ENCODE measurements at places on chromosomes 3 and 15. TPM values are rescaled to one million over a fixed set of nuclear protein-coding genes. Genes with fewer than 3 reads are reported as not detected.

CPNE9 gene
- polyA plus RNA-seq, result not detected

- no peak for DNase-seq
Observed at GRCh38 chr3:159187232-159187631, 385.4 kb downstream of the MFSD1 start.

GRCh38 chr3:11703146-11703545 is 59.4 kb upstream of the VGLL4 start:
- no peak for DNase-seq

DNA sequence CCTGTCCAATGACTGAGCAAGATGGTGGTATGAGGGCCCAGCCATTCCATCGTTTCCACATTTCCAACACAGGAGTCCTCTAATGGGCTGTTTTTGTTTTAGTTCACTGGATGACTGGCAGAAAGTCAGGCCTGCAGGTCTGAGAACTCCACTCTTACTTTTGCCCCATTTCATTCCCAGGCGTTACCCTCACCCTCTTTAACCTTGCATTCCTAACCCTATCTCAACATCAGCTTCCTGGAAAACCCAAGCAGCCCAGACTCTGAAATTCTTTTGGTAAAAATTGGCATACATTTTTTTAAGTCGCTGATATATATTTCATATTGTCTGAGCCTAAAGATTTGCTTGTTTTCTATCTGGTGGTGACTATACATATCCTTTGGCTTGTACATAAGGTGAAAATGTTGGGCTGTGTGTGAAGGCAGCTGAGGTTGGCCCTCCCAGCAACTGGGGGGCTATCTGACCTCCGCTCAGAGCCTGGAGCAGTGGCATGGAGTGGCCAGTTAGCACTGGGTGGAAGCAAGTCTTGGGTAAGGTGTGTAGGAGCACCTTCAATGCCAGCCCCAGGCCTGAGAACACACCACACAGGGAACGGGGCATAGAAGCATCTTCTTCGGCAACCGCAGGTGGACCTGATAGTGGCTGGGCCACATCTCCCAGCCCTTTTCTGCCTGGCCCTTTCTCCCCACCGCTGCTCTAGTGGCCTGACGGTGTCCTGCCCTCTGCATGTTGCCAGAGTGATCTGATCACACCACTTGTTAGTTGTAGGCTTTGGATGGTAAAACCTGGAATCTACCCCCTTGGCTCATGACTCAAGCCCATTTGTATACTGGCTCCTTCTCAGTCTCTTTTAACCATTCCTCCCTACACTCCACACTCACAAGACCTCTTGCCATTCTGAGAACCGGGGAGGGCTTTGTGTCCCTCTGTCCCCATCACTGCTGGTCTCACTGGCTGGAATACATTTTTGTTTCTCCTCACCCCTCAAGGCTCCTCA is 50.0 kb downstream of the AMOTL2 start:
- DNase-seq, result no peak
